Bone marrow (tissue), 2 donors: ENCODE measurements at places on chromosomes 2 and 18.

- no peak for DNase-seq
Measured at GRCh38 chr2:85253890-85254289, 73.9 kb downstream of the TGOLN2 start.

DNA sequence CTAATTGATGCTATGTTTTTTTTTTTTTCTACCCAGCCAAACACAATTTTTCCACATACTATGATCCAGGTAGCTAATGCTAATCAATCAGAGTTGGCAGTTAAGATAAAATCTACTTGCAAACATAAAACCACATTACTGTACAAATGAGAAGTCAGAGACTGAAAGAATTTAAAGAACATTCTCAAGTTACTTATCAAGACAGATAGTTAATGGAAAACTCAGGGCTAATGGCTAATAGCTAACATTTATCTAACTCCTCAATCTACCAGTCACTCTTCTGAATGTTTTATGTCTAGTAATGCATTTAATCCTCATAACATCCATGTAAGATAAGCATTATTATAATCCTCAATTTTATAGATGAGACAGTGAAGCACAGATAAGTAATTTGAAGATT lies 537.6 kb upstream of the SETBP1 start:
- DNase-seq, result no peak

GRCh38 chr2:133789743-133790142 lies 221.5 kb upstream of the NCKAP5 start:
- no peak for DNase-seq

- no peak for DNase-seq
Measured at GRCh38 chr2:69848186-69848790, 18.8 kb downstream of the GMCL1 start.

GRCh38 chr2:225337183-225337582 lies 62.3 kb upstream of the NYAP2 start:
- DNase-seq, result no peak

DNA sequence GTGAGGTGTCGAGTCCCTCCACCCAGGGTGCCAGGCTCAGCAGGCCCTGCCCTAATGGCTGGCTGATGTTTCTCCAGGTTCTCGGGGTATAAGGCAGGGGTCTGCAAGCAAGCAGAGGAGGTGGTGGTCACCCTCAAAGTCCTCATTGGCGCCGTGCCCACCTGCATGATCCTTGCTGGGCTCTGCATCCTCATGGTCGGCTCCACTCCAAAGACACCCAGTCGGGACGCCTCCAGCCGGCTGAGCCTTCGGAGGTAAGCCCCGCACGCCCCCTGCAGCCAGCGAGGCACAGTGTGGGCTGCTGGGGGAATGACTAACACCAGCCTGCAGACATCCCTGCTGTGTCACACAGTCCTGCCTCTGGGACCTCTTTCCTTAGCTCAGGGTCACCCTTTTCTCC lies 14.1 kb downstream of the MFSD2B start:
- no peak for DNase-seq
